ENCODE measurements at places on chromosomes 13 and 19.

- no peak for DNase-seq
Measured at GRCh38 chr13:26372747-26373146, 118.8 kb downstream of the CDK8 start.

GRCh38 chr13:77316430-77316829 is 10.5 kb downstream of the MYCBP2 start:
- DNase-seq, result no peak

DNA sequence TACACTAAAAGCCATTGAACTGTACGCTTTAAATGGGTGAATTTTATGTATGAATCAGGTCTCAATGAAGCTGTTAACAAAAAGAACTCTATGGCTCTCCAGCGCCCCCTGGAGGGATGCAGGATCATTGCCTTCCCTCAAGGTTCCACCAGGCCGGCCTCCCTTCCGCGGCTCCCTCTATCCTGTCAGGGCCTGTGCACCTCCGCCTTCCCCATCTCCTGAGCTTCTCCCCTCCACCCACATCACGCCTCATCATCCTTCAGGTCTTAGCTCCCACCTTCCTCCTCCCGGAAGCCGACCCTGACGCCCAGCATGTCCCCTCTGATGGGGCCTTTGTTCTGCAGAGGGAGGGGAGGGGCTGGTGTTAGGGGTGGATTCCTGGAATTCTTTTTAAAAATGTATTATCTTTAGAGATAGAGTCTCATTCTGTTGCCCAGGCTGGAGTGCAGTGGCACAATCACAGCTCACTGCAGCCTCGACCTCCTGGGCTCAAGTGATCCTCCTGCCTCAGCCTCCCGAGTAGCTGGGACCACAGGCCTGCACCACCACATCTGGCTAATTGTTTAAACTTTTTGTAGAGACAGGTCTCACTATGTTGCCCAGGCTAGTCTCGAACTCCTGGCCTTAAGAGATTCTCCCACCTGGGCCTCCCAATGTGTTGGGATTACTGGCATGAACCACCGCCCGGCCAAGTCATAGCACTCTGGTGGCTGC is 27.7 kb downstream of the MEIS3 start:
- no peak for DNase-seq

DNA sequence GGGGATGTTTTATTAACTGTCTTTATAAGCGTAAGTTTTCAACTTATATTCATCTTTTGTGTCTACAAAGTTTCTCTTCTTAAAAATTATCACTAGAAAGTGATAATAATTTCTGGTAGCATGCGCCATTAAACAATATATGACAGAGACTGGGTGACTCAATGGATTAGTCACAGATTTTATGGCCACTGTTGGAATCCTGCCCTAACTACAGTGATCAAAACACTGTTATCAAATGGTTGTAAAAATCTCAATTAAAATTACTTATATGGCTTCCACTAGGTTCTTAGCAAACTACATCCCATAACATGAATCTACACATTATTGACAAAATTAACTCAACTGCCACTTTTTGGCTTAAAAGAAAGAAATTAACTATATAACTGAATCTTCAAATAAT is 350.0 kb downstream of the DACH1 start:
- DNase-seq, result no peak

DNA sequence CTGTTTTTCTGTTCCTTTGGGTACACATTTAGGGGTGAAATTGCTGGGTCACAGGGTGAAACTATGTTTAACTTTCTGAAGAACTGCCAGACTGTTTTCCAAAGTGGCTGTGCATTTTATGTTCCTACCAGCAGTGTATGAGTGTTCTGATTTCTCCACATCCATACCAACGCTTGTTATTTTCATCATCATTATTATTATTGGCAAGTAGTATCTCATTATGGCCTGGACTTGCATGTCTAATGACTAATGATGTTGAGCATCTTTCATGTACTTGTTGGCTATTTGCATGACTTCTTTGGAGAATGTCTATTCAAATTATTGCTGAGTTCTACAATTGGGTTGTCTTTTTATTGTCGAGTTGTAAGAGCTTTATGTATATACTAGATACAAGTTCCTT is 321.8 kb upstream of the HTR2A start:
- DNase-seq, result no peak

- DNase-seq, result no peak
Measured at GRCh38 chr13:45690636-45691035, 11.5 kb upstream of the CBY2 start.

DNA sequence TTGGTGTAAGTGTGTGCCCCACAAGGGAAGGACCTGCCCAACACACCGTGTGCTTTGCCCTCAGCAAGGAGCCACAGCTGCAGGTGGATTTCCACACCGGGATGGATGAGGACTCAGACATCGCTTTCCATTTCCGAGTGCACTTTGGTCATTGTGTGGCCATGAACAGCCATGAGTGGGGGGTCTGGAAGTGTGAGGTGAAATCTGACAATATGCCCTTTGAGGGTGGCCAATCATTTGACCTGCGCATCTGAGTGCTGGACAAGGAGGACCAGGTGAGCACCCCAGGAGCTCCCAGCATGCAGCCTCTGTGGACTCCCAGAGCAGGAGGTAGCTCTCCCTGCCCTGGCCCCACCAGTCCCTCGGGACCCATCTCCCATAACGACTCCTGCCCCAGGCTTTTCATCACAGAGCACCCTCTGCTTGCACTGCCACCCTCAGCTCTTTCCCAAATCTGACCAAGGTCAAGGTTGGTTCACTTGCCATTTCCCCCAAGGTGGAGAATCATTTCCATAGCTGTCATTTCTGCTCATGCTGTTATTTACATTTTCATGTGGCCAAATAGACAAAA is 13.2 kb upstream of the EID2 start:
- no peak for DNase-seq

Measured in cortex of kidney (tissue), 1 donor.